ENCODE measurements at places on chromosomes 5 and 9.

DNA sequence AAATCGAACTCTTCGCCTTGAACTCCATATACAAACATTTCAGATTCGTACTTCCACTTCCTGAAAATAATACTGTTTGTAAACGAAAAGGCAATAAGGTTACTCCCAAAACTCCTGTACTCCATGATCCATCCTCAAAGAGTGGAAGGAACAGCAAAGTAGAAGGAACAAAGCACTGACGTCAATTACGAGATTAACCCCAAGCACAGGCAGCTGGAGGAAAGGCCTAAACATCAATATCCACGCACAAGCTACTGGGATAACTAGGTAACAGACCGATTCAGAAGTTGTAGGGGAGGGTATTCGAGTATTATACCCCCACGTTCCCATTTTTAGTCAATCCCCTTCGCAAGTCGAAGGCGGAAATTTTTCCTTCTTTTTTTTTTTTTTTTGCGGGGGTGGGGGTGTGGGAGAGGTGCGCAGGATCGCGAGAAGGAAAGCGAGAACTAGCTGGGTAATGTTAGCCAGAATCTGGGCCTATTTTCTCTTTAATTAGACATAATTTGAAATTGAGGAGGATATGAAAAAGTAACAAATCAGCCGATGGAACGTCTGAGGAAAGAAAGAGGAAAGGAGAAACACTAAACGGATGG, 909 bp downstream of the AFF4 start:
- DNase-seq = peak; percentile 45

GRCh38 chr9:35000535-35001284, 11.2 kb downstream of the DNAJB5 start:
- DNase-seq = peak; percentile 11

- DNase-seq = peak; percentile 50
Observed at GRCh38 chr5:127564002-127564769, 46.7 kb downstream of the PRRC1 start.

- no peak for DNase-seq
Observed at GRCh38 chr9:93223260-93224180, 39.6 kb downstream of the WNK2 start.

DNA sequence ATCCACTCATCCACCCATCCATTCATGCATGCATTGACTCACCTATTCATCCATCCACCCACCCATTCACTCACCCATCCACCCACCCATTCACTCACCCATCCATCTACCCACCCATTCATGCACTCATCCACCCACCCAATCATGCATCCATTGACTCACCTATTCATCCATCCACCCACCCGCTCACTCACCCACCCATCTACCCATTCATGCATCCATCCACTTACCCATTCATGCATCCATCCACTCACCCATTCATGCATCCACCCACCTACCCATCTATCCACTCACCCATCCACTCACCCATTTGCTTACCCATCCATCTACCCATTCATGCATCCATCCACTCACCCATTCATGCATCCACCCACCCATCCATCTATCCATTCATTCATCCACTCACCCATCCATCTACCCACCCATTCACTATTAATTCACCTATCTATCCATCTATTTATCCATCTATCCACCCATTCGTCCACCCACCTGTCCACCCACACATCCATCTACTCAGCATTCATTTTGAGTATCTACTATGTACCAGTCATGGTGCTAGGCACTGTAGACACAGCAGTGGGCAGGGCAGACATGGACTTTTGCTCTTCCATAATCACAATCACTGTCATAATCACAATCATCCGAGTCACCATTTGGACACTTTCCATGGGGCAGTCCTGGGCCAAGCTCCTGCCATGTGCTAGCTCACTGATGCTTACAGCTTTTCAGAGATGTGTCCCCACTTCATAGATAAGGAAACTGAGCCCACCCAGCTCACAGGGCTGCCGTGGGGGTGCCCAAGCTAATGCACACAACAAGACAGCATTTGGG, 34.4 kb downstream of the HMCN2 start:
- DNase-seq = no peak

- no peak for DNase-seq
Observed at GRCh38 chr5:6733411-6734242, 20.4 kb downstream of the TENT4A start.

DNA sequence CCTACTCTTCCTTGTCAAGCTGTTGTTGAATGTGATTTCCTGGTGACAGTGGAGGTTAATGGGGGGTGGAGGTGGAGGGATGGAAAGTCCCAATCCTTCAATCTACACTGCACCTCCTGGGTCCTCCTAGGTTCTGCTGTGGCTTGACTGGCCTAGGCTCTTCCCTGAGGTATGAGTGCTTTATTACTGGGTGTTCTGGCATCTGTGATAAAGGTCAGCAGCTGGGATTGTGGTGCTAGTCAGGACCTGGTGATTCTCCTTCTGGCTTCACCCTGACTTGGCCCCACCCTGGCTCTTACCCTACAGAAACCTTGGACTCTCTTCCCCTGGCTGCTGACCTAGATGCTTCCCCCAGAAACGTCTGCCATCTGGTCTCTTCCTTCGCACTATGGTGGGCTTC, 194.3 kb downstream of the ARHGEF28 start:
- DNase-seq = no peak

- DNase-seq = no peak
Observed at GRCh38 chr5:138038826-138039225, 5.9 kb upstream of the FAM13B start.

DNA sequence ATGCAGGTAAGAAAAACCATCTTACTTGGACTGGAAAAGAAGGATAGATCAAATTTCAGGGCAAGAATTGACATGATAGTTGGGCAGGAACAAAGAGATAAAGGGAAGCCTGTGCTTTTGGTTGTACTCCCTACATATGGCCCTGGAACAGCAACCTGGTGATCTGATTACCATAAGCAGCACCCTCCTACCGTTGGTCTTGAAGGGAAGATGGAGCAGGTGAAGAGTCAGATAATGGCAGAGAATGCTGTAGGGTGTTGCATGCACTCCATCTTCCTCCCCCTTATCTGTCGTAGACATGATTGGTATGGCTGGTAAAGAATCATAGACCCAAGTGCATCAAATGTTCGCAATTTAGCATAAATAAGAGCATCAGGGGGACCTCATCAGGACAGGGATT, 4.7 kb downstream of the IRGM start:
- DNase-seq = no peak

- DNase-seq = no peak
Observed at GRCh38 chr5:11878814-11879213, 25.4 kb downstream of the CTNND2 start.

- no peak for DNase-seq
Observed at GRCh38 chr5:68049053-68049713, 166.4 kb upstream of the PIK3R1 start.

DNA sequence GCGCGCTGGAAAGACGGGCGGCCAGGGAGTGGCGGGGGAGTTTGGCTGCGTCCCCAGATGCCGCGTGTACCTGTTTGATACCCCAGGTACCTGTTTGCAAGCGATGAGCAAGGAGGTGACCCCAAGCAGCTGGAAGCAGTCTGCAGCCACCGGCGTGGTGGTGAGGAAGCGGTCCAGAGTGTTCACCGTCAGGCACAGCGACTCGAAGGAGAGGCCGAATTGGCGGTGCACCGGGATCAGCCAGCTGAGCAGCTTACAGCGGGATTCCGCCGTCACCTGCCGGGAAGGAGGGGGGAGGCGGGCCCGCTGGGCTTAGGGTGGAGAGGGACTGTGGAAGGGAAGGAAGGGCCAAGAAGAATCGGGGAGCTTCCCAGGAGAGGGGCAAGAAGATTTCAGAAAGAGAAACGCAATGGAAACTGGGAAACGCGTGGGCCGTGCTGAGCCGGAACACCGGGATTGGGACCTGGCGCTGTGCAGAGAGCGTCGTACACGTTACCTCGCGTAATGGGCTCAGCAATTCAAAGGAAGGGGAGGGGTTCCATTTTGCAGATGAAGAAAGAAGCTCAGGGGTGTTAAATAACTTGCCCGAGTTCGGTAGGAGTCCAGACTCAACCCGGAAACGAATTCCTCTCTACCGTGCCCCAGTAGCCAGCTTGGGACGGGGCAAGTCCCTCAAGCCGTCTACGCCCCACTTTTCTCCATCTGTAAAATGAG, 980 bp downstream of the CCNO start:
- DNase-seq = peak; percentile 84

DNA sequence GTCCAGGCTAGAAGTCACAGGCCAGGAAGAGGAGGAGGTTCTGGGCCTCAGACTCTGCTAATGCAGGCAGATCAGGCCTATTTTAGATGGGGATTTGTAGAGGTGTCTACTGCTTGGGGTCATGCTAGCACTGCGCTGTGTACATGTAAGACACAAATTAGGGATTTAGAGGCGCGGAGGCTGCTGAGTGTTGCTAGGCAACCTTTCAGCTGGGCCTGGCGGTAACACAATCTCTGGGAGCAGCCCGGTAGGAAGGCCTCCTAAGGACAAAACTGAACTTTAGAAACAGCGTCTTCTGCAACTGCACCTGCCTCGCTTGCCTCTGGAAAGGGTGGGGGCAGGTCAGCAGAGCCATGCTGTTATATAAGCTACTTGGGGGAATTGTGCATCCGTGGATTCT, 147.9 kb downstream of the MACROH2A1 start:
- DNase-seq = no peak

GRCh38 chr5:77319117-77319804, 108.8 kb downstream of the PDE8B start:
- DNase-seq = no peak

- no peak for DNase-seq
Observed at GRCh38 chr9:124054582-124055227, 43.1 kb downstream of the LHX2 start.

- DNase-seq = no peak
Observed at GRCh38 chr5:154583671-154584177, 105.7 kb upstream of the HAND1 start.

GRCh38 chr5:81961651-81962440, 10.0 kb upstream of the ATG10 start:
- no peak for DNase-seq

DNA sequence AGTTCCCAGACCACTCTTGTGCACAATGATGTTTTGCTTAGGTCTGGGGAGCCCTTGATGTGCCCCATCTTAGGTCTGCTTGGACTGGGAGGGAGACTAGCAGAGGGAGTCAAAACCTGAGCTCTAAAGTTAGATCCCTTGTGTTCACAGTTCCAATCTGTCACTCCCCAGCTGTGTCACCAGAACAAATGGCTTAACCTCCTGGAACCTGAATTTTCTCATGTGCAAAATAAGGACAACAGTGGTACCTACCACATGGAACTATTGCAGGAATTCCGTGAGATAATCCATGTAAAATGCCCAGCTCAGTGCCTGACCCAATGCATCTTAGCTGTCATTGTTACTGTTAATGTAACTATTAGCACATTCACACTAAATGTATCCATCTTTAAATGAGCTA, 45.5 kb downstream of the GALNT10 start:
- no peak for DNase-seq

DNA sequence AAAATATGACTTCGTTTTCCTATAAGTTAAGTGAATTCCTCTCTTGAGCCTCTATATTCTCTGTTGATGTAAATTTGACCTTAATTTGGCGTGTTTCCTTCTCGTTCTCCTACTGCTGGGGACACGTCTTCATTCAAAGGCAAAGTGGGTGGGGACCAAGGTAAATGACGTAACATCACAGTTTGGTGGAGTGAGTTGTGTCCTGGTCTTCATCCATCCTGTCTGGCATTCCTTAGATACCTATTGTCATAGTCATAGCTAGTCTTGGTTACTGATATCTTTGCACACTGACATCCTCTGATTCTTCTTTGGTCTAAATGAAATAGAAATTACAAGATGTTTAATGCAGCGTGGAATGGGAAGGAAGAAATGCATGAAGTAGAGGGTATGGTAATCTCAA, 108.5 kb downstream of the NNT start:
- no peak for DNase-seq

Data from H7 (cell line).